ENCODE measurements at places on chromosomes 4 and X. TPM values are rescaled to one million over a fixed set of nuclear protein-coding genes. Genes with fewer than 3 reads are reported as not detected.

The NXF2 gene
- not detected for total RNA-seq

The GLOD5 gene
- total RNA-seq, result not detected

The FAM114A1 gene
- total RNA-seq, result 88.6 TPM

The WDFY3 gene
- 98.0 TPM for total RNA-seq

The PPEF2 gene
- total RNA-seq, result not detected

The PCDH10 gene
- total RNA-seq, result 0.42 TPM

The GUCY1B1 gene
- total RNA-seq, result 30.6 TPM

The CXorf49 gene
- total RNA-seq, result not detected

The RAI2 gene
- 24.4 TPM for total RNA-seq

The ZDHHC15 gene
- total RNA-seq, result 3.4 TPM

The CENPVL1 gene
- total RNA-seq, result not detected

The CT55 gene
- not detected for total RNA-seq

The MND1 gene
- total RNA-seq, result 0.99 TPM

All from esophagus muscularis mucosa (tissue), 4 donors.